Nucleus accumbens (tissue), 56 donors: ENCODE measurements at places on chromosomes 1 and 21.

DNA sequence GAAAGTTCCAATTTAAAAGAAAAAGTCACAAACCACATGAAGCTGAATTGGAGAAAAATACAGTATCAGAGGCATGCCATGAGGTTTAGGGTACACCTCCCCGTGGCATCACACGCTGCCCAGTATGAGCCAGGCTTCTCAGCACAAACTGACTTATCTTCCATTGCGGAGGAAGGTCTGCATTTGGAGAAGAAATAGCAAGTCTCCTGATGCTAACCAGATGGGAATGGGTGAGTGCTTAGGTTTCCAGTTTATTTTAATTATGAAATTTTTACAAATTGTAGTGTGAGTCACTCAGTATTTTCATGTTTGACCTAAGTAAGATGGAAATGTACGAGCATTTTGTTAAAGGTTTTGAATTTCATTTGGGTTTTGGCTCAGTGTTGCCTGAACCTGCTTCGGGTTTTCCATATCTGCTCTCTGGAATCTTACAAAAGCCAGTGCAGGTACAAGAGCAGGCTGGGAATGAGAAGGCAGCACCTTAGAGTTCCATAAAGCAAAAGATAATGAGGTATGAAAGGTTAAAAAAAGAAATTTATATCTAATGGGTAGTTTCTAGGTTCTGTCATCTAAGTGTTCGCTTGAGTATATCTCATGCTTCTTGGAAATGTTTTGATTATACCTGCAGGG is 213.9 kb downstream of the PATJ start:
- DNase-seq, result no peak

DNA sequence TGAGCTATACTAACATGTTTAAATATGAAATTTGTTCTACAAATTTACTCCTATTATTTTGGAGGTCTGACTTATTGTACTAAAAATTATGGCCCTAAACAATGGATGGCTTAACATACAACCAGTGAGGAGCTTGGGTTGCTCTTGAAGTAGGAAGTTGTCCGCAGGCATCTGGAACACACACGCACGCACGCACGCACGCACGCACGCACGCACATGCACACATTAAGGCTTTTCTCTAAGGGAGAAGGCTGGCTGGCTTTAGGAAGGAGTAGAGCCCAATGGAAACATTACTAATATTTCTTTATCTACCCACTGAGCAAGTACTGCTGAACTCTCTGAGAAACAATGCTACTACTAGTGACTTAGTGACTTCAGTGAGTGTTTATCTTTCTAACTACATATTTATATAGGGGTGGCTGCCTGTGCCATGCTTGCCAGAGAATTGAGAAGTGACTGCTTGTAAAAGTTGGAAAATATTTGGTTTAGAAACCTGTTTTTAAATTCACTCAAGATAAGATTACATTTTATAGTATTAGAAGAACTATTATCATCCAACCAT is 16.2 kb upstream of the ARHGAP29 start:
- DNase-seq, result no peak

DNA sequence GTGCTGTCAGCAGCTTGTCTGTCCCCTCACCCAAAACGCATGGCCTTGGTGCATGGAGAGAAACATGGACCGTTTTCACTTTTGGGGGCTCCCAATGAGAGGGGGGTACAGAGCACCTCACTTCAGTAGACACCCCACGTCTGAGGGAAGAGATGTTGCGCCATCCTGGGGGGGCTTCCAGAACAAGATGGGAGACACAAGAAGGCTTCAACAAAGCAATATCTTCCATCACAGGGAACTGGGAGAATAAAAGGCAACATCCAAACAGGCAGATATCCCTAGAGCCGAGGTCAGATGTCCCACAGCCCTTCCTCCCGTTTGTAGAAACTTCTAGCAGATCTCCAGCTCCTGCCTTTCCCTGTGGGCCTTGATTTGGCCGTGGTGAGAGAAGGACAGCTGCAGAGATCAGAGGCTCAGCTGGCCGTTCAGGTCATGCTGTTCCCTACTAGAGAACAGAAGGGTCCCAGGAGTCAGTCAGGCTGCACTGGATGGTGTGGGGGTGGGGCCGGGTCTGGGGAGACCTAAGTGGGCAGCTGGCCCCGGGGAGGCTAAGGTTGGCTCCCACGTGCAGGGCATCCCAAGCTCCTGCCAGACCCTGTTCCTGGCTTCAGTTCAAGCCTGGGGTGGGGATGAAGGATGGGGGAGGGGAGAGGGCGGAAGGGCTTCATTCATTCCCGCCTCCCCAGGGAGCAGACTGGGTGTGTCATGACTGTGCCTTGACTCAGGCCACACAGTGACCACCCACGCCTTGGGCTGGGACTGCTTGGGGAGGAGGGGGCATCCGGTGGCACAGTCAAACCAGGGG is 4.4 kb downstream of the PLOD1 start:
- no peak for DNase-seq

- DNase-seq, result no peak
These were observed 34.0 kb upstream of the HSD17B7 start for GRCh38 chr1:162756523-162756922.

- no peak for DNase-seq
These were observed 10.7 kb upstream of the GATAD2B start for GRCh38 chr1:153933430-153933829.
